ENCODE measurements at places on chromosomes 5 and 9.
A peak's percentile ranks its signal among the peaks of the same experiment; 100 is the strongest.

DNA sequence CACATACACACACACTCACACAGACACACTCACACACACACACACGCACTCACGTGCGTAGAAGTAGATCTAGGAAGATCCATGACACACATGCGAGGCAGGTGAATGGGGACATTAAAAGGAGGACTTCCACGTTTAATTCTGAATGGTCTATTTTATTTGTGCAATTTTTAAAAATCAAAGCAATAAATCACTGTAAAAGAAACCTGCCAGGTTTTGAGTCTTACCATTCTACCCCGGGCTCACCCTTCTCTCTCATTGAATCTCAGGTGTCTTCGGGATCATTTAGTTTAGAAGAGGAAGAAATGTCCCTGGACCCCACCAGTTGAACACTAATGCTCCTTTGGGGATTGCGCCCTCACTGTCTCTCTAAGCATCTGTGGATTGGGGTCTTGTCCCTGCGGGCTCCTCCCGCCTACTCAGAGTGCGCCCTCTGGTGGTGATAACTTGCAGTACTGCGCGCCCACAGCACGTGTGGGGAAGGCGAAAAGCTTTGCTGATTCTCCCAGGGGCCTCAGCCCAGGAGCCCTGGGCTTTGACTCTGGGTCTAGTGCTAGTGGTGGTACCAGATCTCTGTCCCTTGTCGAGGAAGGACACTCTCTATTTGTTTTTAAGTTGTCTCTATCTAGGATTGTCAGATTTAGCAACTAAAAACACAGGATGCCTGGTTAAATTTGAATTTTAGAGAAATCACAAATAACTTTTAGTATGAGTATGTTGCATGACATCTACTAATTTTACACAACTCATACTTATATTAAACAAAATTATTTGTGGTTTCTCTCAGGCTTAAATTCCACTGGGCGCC, 34.8 kb downstream of the BOD1 start:
- peak; percentile 26 for DNase-seq

DNA sequence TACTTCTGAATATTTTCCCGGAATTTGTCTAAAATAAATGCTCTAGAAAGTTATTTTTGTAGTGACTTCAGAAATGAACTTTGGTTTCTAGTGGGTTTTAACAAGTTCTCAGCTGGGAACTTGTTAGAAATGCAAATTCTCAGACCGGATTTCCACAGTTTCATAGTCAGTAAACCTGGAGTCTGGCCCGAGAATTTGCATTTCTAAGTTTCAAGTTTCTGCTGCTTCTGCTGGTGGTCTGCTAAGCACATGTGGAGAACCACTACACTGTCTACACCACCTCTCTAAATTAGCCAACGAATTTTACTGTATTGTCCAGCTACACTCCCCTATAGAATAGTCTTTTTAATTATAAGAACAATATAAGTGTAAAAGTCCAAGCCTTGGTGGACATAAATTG, 208.0 kb downstream of the CHSY3 start:
- no peak for DNase-seq

DNA sequence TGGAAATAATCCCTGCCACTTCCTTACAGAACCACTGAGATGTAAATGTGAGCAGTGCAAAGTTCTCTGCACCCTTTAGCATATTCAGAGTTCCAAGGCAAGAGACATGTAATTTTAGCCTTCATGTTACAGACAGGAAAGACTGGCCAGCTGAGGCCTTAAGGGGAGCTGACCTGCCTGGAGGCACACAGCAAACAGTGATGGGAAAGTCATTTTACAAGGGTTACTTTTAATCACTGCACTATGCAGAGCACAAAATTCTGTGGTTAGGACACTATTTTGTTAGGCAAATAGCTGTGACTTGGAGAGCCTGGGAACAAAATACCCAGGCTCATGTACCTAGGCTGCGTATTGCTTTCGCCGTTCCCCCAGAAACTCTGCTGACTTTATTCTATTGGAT, 30.2 kb upstream of the TNIP1 start:
- DNase-seq, result no peak

DNA sequence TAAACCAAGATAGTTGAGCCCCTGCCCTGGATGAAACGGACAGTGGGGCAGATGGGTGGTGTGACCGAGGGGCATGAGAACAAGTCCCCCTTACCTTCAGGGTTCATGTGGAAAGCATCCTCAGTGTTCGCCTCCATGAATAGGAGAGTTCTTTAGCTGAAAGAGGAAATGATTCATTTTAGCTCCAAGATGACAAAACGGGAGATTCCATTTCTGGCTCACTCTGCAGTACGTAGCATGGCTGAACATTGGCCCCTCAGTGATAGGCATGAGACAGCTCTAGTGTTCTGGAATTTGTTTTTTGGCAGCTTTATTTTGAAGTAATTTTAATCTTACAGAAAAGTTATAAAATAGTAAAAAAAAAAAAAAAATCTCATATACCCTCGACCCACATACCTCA, 70.2 kb upstream of the AGXT2 start:
- DNase-seq, result no peak

DNA sequence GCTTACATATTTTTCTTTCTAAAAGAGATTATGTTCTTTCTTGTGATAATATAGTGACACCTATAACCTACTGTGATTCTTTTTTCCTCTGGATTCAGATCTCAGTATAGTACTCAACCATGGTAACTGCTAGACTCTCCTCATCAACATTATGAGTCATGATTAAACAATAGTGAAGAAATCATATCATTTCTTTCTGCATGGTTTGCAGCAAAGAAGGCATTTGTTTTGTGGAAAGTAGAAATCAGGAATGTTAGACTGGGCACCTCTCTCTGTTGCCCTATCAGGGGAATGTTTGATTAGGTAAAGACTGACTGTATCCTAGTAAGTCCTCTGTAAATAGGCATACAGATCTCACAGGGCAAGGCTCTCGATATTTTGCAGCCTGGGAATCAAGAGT, 25.6 kb upstream of the SMC2 start:
- DNase-seq, result no peak

GRCh38 chr9:114889802-114890224, 40.6 kb downstream of the TNFSF8 start:
- no peak for DNase-seq

GRCh38 chr5:35377653-35378052, 147.4 kb upstream of the PRLR start:
- DNase-seq, result no peak

- no peak for DNase-seq
These were observed 99.6 kb upstream of the RAPGEF1 start for GRCh38 chr9:131839281-131840084.

DNA sequence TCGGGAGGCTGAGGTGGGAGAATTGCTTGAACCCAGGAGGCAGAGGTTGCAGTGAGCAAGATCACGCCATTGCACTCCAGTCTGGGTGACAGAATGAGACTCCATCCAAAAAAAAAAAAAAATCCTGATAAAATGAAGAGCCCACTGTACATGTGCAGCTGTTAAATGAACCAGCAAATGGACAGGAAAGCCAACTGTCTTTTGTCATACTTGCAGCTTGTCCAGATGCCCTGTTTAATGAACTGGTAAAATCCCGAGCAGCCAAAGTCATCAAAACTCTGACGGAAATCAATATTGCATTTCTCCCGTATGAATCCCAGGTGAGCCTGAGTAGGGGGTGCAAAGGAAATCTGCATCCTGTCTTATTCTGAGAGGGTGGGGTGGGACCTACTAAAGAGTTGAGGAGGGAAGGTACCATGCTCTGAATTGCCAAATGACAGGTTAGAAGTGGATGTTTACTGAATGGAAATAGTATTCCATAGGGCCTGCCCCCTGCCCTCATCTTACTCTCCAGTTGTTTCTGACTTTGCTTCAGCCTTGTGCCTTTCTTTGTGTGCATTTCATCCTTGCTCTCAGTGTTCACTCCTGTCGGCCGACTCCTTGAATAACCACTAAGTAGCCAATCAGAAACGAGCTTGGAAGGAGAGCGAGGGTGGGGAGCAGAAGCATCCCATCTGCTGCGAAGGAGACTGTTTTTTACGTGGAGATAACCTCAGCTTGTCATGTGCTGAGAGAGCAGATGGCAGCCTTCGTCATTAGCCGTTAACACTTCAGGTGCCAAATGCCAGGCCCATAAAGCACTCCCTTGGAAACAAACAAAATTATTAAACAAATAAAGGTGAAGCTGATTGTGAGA, 45.7 kb upstream of the CFAP157 start:
- no peak for DNase-seq

- no peak for DNase-seq
These were observed 178.2 kb downstream of the ZDHHC21 start for GRCh38 chr9:14515049-14515448.

DNA sequence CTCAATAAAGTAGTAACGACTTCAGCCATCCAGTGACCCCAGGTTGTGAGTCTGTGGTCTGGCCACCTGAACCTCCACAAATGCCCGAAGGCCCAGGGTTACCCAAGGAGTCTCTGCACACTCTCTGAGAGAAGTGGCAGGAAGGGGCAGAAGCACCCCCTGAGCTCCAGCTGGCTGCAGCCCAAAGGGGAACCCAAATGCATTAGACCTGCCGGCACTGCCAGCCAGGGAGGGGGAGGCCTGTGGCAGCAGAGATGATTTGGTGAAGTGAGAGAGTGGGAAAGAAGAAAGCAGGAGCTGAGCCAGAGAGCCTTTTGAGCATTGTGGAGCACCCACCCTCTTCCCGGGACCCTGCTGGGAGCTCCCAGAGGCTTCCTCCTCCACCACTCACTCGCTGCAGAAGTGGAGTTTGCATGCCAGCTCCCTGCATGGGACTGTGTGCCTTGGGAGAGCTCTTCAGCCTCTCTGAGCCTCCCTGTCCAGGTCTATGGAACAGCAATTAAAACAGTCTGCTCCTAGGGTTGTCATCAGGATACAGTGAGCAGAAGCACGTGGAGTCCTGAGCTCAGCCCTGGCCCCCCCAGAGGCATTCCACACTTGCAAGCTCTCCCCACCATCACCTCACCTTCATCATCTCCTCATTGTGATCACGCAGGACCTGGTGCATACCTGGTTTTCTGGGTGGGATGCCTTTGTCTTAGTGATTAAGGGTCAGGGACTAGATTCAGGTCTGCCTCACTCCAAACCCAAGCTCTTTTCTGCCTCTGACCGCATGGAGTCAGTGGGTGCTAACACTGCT, 13.8 kb upstream of the ANGPTL2 start:
- DNase-seq, result no peak

- DNase-seq, result no peak
These were observed 1.5 kb downstream of the RNF208 start for GRCh38 chr9:137220317-137221094.

GRCh38 chr5:95712347-95712958, 18.7 kb upstream of the RHOBTB3 start:
- no peak for DNase-seq

- no peak for DNase-seq
These were observed 593.8 kb downstream of the CDK5RAP2 start for GRCh38 chr9:119986205-119986604.

DNA sequence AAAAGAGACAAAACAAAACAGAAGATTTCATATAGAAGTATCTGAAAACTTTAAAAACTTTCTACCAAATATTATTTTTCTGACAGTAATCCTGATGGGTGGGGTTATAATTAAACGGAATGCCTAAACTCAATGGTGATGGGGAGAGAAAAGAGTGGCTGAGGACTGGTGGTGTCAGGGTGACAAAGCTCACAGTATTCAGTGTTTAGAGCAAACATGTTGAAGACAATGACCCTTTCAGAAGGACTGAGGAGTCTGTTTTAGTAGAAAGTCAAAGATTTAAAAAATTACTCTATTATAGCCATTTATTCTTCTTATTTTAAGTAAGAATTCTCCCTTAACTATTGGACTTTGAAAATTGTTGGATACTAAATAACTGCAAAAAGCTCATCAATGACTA, 1144.0 kb downstream of the TAF11L14 start:
- no peak for DNase-seq

DNA sequence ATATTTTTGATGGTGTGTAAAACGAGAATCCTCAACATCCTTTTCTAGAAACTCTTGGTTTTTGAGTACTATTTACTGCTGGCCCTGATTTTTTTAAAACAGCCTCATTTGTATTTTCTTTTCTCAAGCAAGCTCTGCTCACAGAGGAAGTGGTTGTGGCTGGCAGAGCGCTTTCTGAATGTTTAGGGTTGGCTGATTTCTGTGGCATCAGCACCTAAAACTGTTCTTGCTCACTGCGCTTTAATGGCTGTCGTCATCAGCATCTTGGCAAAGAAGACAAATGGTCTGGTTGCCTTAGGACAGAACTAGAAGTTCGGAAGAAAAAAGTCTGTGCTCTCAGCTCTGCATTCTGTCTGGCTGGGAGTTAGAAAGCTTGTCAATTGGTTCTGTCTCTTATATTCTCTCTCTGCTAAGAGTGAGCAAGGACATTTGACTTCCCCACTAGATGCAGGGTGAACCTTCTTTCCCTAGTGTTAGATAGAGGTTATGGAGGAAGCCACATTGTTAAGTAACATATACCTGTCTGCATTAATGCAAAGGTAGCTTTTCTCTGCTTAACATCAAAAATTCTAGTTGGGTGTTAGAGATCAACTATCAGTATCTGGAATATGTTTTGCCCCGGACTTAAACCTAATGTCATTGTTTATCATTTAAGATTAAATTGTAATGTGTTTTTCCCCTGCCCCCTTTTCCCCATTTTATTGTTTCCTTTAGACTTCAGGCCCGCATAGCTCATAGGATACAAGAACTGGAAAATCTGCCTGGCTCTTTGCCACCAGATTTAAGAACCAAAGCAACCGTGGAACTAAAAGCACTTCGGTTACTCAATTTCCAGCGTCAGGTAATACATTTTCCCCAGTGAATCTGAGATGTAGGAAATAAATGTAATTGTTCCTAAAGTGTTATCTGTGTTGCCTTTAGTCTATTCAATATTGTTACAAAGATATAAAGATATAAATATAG, 39.0 kb downstream of the SMARCA2 start:
- peak; percentile 26 for DNase-seq

DNA sequence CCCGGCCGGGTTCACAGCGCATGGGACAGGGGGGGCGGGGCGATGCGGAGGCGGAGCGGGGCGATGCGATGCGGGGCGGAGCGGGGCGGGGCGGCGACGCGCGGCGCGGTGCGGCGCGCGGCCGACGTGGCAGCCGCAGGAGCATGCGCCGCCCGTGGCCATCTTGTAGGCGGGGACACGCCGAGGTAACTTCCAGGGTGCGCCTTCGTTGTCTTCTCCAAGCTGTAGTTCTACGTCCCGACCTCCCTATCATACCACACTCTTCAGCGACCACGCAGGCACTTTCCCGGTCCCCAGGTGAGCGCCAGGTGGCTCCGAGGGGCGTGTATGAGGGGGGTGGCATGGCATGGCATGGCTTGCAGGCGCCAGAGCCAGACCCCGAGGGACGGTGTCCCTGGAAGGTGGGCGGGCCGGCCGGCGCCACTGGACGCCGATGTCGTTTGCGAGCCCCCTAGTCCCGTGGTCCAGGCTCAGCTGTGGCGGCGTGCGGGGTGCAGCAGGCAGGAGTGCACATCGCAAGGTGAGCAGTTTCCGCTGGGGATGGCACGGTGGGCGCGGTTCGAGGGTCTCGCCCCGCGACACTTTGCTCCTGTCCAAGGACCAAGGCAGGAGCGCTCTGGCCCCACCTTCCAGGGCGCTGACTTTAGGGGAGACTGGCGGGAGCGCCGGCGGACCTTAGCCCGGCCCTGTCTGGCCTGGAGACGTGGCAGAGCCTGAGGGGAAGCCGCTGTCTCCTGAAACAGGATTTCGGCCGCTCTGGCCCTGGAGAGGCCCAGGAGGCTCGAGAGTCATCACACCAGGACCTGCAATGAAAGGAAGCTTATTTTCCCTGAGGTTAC, at the start of gene PRRC1:
TSS of gene PRRC1 (plus strand) at position 161 of the 839 bp plus-strand sequence. CDS start 5,840 bp downstream, outside the sequence.
- peak; percentile 67 for DNase-seq
